ENCODE measurements at places on chromosomes 11 and 22. TPM values are rescaled to one million over a fixed set of nuclear protein-coding genes. Genes with fewer than 3 reads are reported as not detected.

The C1QTNF5 gene
- 4.2 TPM for total RNA-seq

The KLHL35 gene
- 28.5 TPM for total RNA-seq

The OSM gene
- total RNA-seq: 0.31 TPM

The KRTAP5-5 gene
- not detected for total RNA-seq

The LMO2 gene
- 18.4 TPM for total RNA-seq

The SLC1A2 gene
- total RNA-seq: 228 TPM

The ZNF280B gene
- total RNA-seq: 3.7 TPM

The TUBA8 gene
- 0.94 TPM for total RNA-seq

All from occipital lobe (tissue), 3 donors.